Bronchial smooth muscle cell (primary cell): ENCODE measurements at places on chromosomes 3 and 15. TPM values are rescaled to one million over a fixed set of nuclear protein-coding genes. Genes with fewer than 3 reads are reported as not detected.

SCG5 gene
- 12.5 and 24.3 TPM in 2 replicates for total RNA-seq

EXD1 gene
- total RNA-seq: under 0.01 TPM in 1 of 2 replicates, not detected in the other

HYKK gene
- 1.7 and 1.9 TPM in 2 replicates for total RNA-seq

HYAL1 gene
- 1.2 and 2.7 TPM in 2 replicates for total RNA-seq

SCN11A gene
- under 0.01 TPM in 1 of 2 replicates, not detected in the other for total RNA-seq

RBP2 gene
- not detected in 2 replicates for total RNA-seq

FAM174B gene
- total RNA-seq: 2.0 and 4.1 TPM in 2 replicates
